ENCODE measurements at places on chromosomes 4 and X. TPM values are rescaled to one million over a fixed set of nuclear protein-coding genes. Genes with fewer than 3 reads are reported as not detected.

RIPPLY1 gene
- polyA plus RNA-seq, result not detected

VCX3A gene
- polyA plus RNA-seq, result not detected

NUDT6 gene
- 7.2 TPM for polyA plus RNA-seq

SASH3 gene
- polyA plus RNA-seq, result not detected

SHISA3 gene
- polyA plus RNA-seq, result not detected

ADH1C gene
- not detected for polyA plus RNA-seq

PCDH11X gene
- polyA plus RNA-seq, result not detected

MOSPD2 gene
- polyA plus RNA-seq, result 2.6 TPM

ZNF275 gene
- polyA plus RNA-seq, result 2.4 TPM

TBX22 gene
- not detected for polyA plus RNA-seq

PABPC1L2B gene
- polyA plus RNA-seq, result not detected

SPANXD gene
- not detected for polyA plus RNA-seq

MAGEA11 gene
- not detected for polyA plus RNA-seq

BMP15 gene
- not detected for polyA plus RNA-seq

DTHD1 gene
- not detected for polyA plus RNA-seq

GAGE12F gene
- not detected for polyA plus RNA-seq

MAGEA4 gene
- polyA plus RNA-seq, result not detected

MGARP gene
- polyA plus RNA-seq, result 0.30 TPM

CDX4 gene
- polyA plus RNA-seq, result not detected

NHS gene
- polyA plus RNA-seq, result 1.4 TPM

RGS12 gene
- 17.1 TPM for polyA plus RNA-seq

MBNL3 gene
- 1.5 TPM for polyA plus RNA-seq

Data from foreskin keratinocyte (primary cell).